ENCODE measurements at places on chromosomes 16 and 17.
A peak's percentile ranks its signal among the peaks of the same experiment; 100 is the strongest.

- DNase-seq: no peak
Observed at GRCh38 chr17:68599552-68600066, 1.6 kb downstream of the FAM20A start.

GRCh38 chr17:58575511-58575910 is 61.1 kb upstream of the MTMR4 start:
- DNase-seq: no peak

- DNase-seq: no peak
Observed at GRCh38 chr17:49234509-49235080, 4.0 kb upstream of the PHOSPHO1 start.

GRCh38 chr17:81142301-81143199 is 22.8 kb upstream of the PVALEF start:
- DNase-seq: peak; percentile 55

GRCh38 chr16:51822471-51822870 is 671.4 kb upstream of the SALL1 start:
- no peak for DNase-seq

DNA sequence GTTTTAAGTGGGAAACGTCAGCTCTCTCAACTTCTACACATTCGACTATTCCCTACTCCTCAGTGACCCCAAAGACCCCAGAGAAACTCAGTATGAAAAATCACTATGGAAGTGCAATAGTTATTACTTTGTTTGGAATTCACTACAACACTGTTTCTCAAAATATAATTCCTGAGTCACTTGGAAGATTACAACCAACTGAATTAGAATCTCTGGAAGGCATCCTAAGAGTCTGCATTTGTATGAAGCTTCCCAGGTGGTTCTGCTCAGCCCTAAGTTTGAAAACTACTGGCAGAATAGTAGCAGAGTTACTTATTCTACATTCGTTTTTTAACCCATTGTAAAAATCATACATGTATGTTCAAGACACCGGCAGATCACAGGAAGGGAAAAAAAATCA is 525.6 kb downstream of the MAF start:
- no peak for DNase-seq

DNA sequence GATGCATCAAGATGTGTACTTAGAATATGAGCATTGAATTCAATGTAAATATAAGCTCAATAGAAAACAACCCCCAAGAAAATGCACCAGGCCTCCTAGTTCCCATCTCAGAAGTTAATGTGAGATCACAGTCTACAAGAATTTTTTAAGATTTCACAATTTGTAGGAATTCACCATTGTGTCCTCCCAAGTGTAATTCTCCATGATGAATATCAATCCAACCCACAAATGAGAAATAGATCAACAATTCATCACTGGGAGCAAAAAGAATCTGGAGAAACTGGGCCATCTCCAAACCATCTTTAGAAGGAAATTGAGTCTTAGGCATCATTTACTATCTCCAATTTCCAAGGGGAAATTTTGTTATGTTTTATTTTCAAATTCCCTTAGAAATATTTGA is 310.5 kb upstream of the GOT2 start:
- DNase-seq: no peak

DNA sequence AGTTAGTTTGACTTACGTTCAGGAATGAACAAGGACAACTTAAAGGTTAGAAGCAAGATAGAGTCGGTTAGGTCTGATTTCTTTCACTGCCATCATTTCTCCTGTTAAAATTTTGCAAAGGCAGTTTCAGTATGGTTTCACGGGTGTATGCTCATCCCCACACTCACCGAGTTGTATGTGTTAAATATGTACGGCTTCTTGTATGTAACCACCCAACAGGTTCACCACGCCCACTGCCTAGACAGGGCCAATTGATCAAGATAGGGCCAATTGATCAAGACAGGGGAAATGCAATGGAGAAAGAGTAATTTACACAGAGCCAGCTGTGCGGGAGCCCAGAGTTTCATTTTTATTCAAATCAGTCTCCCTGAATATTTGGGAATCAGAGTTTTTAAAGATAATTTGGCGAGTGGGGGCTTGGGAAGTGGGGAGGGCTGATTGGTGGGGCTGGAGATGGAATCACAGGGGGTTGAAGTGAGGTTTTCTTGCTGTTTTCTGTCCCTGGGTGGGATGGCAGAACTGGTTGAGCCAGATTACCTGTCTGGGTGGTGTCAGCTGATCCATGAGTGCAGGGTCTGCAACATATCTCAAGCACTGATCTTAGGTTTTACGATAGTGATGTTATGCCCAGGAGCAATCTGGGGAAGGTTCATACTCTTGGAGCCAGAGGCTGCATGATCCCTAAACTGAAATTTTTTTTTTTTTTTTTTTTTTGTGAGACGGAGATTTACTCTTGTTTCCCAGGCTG is 62.4 kb upstream of the PLCG2 start:
- DNase-seq: no peak

DNA sequence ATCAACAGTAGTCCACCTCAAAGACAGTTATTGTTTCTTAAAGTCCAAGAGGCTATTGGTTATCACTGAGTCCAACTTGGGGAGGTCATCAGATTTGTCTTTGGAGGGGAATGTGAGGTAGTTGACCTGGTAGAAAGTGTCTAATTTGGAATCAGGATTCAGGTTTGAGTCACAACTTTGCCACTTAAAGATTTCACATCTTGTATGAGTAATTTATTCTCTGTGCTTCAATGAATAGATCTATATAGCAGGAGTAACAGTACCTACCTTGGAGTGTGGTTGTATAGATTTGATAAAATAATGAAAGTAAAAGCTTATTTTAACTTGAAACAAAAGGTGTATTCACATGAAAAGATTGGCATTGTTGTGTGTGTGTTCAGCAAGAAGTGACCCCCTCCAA is 119.3 kb upstream of the TBX2 start:
- DNase-seq: no peak

GRCh38 chr17:63070031-63070430 is 104.0 kb downstream of the TANC2 start:
- DNase-seq: no peak

- no peak for DNase-seq
Observed at GRCh38 chr16:86031141-86031678, 132.2 kb downstream of the IRF8 start.

GRCh38 chr16:31106509-31107464 is 1.4 kb upstream of the BCKDK start:
- no peak for DNase-seq

DNA sequence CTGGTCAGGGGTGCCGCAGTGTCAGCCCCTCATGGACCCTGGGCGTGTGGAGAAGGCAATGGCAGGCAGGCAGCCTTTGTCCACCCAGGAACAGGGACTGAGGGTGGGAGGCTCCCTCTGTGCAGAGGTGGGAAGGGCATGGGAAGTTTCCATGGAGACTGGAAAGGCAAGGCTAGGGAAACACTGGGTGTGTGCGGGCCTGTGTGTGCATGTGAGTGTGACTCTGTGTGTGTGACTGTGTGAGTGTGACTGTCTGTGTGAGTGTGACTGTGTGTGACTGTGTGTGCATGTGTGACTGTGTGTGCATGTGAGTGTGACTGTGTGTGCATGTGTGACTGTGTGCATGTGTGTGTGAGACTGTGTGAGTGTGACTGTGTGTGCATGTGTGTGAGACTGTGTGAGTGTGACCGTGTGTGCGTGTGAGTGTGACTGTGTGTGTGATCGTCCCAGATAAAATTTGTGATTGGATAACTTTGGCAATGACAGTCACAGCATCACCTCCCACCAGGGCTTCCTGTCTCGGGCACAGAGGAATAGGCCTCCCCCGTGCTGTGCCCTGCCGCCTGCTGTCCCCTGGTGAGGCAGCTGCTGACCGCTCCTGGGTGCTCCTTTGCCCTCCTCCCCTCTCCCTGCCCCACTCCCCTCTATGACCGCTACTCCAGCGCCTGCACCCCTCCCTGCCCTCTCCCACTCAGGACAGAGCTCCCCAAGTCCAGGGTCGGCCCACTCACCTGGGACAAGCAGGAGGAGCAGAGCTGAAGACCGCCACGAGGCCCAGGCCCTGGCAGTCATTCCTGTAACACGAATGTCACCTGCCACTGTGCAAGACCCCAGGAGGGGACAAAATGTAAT is 698 bp downstream of the CD300C start:
- no peak for DNase-seq

DNA sequence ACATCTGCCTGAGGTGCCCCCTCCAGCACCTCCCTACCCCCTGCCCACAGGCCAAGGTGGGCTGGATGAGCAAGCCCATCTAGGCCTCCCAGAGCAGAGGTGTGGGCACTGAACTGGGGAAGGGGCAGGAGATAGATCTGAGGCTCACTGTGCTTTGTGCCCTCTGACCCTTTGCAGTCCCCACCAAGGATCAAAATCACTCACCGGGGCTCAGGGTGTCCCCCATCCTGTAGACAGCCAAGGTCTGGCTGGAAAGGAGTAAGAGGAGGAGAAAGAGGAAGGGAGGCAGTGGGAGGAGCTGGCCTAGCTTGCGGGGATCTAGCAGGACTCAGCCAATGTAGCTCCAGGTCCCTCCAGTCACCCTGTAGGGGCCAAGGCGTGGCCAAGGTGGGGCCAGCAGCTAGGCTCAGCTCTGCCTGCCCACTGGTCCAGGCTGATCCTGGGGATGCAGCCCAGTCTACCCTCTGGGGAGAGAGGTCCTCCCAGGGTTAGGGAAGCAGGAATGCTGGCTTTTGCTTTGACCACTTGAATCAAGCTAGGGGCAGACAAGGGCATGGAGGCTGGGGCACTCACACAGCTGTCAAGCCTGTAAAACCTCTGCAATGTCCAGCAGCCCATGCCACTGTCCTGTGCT is 1.8 kb downstream of the SLC12A4 start:
- DNase-seq: no peak

DNA sequence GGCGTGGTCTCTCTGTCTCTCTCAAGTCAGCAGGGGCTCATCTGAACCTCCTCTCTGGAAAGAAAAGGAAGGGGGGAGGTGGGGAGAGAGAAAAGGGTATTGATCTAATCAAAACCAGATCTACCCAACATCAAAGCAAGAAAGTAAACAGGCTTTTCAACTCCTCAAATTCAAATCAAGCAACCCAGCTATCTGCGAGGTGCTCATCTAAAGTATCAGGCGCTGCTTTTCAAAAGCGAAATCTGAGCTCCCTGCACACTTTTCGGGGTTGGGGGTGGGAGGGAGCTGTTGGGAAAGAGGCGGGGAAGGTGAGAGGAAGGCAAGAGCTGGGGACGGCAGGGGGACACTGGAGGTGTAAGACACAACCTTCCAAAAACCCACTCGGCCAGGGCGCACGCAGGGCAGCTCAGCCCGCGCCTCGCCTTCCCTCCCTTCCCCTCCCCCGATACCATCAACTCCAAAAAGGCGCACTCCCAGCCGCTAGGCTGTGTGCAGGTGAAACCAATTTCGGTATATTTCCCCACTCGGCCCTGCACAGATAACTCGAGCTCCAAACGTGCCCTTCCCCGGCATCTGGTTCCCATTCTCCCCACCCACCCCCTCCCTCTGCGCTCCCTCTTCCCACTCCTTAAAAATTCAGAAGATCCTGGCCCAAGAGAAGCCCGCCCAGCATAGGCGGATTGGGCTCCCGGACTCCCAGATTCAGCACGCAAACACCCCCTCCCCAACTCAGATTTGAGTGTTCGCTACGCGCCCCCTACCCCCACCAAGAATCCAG is 2.6 kb downstream of the AXIN2 start:
- DNase-seq: no peak

GRCh38 chr17:72606656-72607055 is 485.8 kb downstream of the SLC39A11 start:
- DNase-seq: no peak

- no peak for DNase-seq
Observed at GRCh38 chr17:75005291-75005690, 7.2 kb upstream of the MRPL58 start.

DNA sequence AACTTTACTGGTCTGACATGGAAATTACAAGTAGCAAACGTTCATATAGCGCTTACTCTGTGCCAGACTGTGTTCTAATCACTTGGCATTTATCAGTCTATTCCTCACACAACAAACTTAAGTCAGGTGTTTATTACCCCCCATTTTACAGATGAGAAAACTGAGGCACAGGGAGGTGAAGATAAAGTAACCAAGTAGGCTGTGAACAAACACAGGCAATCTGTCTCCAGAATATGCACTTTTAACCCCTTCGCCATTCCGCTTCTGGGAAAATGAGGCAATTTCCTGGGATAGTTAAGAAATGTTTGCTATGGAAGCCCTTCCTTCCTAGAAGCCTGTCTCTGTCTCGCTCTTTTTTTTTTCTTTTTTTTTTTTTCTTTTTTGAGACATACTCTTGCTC is 12.2 kb upstream of the CXCL16 start:
- no peak for DNase-seq

GRCh38 chr17:17401271-17401781 is 75.5 kb upstream of the MED9 start:
- DNase-seq: no peak

- DNase-seq: no peak
Observed at GRCh38 chr17:17868641-17869522, 32.1 kb upstream of the SREBF1 start.

DNA sequence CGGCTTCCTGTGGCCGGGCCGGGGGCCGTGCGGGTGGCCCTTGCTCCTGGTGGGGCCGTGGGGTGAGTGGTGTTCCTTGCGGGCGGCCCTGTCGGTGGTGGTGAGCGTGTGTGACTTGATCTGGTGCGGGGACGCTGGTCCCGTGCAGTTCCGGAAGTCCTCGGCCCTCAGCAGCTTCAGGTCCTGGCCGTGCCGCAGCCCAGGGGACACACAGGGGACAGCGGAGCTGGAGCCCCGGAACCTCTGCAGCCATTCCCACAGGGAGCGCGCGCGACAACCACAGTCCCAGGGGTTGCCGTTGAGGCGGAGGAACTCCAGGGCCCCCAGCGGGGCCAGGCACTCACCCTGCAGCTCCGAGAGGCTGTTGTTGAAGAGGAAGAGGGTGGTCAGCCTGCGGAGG is 88.4 kb downstream of the RTN4RL1 start:
- no peak for DNase-seq

GRCh38 chr17:1473841-1474240 is 17.8 kb upstream of the CRK start:
- no peak for DNase-seq

DNA sequence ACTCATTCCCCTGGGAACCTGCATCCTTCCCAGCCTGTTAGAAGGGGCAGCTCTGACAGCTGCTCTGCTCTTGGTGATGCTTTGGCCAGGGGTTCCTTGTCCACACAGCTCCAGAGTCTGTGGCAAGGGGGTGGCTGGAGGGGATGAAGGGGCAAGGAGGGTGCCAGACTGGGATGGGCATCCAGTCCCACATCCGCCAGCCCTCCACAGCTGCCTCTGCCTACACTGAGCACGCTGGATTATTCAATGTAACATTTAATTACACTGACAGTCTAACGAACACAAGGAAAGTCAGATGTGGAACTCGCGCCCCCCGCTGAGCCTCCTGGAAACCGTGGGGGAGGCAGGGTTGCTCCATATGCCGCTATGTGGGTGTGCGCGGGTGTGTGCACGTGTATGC is 101.1 kb downstream of the C16orf78 start:
- DNase-seq: no peak

- DNase-seq: peak; percentile 70
Observed at GRCh38 chr16:3027983-3028715, 4.3 kb downstream of the THOC6 start.
